HAP-1 (cell line): ENCODE measurements at places on chromosomes 1 and 21.
A peak's percentile ranks its signal among the peaks of the same experiment; 100 is the strongest.

GRCh38 chr1:101376121-101377083 is 139.6 kb downstream of the S1PR1 start:
- no peak for DNase-seq

GRCh38 chr21:39504230-39504629 is 52.5 kb downstream of the SH3BGR start:
- no peak for DNase-seq

DNA sequence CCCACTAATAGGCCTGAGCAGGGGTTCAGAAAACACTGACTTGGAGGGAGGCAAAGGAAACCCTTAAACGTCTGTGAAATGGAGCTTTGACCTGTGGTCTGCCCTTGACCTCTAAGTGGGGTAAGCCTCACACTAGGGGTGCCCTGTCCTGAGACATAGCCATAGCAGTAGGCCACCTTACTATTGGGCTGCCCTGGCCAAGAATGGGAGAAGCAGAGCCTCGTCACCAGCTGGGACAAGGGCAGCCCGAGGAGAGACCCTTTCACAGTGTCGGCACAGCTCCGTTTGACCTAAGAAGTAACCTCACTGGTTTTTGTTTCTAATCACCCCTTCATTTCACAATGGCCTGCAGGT is 26.4 kb upstream of the IFNAR2 start:
- DNase-seq, result no peak

GRCh38 chr1:51833700-51834099 is 44.8 kb downstream of the NRDC start:
- DNase-seq, result no peak

DNA sequence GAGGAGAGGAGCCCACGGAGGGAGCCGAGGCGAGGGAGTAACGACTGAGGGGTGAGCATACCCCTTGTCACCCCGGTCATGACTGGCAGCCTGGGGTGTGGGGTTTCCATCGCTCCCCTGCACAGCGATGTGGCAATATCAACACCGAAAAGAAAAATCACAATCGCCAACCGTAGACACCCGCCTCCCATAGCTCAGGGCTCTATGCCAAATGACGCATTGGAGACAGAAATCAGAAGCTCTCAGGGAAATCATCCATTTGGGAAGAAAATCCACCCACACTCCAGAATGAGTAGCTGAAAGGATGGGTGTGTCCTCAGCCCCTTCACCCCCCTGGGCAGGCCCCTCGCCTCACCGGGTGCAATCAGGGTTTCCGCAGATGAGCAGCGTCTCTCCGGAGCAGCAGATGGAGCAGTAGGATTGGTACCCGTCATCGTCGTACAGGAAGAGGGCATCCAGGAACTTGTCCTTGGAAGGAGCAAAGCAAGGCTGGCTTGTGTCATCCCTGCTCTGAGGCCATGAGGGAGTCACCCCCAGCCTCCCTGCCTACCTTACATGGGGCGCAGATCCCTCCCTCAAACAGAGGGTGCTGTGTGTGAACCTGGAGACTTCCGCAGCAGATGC is 2.5 kb downstream of the DNMT3L start:
- DNase-seq, result no peak

DNA sequence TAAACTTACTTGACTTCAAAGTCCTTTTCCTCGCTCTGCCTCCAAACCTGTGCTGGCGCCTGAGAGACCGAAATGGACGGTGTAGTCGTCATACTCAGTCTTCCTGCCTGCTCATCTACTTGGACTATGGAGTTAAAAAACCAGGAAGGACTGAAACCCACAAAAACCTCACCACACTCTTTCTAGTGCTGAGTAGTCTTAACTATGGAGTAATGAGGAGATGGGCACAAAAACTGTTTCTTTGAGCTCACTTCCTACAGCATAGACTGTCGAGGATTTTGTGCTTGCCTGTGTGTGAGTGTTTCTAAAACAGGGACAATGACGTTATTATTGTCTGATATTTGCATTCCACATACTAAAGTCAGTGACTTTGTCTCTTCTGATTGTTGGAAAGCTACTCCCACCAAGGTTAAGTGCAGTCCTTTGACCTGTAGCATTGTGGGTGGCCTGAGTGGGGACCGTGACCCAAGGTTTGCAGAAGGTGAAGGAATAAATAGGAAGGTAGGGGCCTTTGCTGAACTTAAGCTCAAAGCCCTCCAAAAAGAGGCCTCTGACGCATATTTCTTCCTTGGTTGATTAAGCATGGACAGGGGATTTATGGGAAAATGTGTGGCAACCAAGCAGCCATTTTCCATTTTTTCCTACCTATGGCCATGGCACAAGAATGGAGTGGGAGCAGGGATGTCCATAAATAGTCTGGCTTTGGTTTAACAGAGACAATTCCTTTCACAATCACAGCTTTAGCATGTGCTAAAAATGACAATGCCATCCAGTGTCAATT is 109.6 kb downstream of the ZBTB18 start:
- DNase-seq, result no peak

DNA sequence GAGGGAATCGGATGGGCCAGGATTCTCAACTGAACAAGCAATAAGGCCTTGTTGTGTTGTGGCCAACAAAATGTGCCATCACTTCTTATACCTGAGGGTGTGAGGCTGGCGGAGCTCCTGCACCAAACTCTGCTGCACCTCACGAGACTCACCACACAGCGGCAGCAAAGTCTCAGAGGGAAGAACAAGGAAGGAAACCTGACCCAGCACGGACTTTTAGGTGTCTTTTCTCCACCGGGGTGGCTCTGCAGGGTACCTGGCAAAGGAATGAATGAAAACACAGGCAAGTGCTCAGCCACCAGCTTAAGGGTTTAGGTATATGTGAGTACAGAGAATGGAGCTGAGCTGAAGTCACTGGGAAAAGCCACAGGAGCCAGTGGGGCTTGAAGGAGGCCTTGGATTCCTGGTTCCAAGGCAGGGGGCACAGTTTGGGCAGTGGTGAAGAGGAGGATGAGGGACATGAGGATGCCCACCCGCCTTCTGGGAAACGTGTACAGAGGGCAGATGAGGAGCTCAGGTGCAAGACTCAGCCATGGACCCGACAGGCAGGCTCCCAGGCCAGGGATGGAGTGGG is 31.1 kb upstream of the HSD3B1 start:
- DNase-seq, result peak; percentile 79

GRCh38 chr1:221741703-221742554 is at the start of gene DUSP10:
Gene DUSP10 (minus strand): TSS chr1:221742089. CDS start chr1:221739744, 2,345 bp downstream.
- DNase-seq, result peak; percentile 97

- DNase-seq, result no peak
These were observed 61.4 kb downstream of the TMEM200B start for GRCh38 chr1:29062157-29062942.

GRCh38 chr1:15700508-15700907 is 16.4 kb downstream of the PLEKHM2 start:
- no peak for DNase-seq

DNA sequence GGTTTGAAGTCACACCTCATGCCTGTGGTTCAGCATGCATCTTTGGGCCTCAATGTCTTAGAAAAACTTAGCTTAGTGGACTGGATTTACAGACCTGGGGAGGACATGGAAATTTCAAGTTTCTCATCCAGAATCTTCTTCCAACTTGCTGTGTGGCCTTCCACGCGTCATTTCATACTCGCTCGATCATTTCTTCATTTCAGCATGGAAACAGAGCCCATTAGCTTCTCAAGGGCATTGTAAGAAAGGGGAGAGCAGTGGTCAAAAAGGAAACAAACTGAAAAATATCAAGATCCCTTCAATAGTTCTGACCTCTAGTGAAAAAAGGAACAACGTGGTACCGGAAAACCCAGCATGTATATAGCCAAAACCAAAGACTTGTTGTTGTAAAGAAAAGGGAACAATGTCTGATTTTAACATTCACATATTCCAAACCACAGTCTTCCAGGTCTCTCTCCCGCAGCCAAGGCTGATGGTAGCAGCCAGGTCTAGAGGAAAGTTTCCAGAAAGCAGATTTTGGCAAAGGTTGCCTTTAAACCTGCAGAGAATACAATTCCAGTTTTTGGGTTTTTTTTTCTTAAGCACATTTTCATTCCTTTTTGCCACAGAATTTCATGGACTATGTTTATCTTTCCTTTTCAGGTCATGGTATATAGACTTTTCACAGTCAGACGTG is 97.0 kb upstream of the CDC42BPA start:
- DNase-seq, result no peak

DNA sequence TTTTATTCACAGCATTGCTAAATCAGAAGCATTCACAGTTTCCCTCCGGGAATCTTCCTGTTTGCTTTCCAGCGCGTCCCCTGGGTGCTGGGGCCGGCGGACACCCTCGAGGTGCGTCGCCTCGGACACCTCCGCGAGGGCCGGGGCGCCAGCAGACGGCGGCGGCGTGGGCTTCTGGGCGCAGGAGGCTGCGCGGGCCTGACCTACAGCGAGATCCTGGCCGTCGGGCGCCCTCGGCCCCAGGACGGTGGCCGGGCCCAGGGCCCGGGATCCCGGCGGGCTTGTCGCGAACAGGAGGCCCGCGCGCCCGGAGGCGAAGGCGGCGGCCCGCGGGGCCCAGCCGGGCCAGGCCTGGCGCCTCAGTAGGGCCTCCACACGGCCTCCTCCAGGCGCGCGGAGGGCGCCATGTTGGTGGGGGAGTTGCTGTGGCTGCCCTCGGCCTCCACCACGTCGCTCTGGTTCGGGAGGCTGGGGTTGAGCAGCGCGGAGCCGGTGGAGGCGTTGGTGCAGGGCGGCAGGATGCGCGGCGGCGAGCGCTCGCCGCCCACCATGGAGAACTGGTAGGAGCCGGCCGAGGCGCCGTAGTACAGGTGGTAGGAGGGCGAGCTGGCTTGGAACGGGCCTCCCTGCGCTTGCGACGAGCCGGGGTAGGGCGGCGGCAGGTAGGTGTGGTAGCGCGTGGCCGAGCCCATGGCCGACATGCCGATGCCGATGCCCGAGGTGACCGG is 123.1 kb downstream of the CLIC6 start:
- DNase-seq, result no peak

- DNase-seq, result no peak
These were observed 26.5 kb downstream of the CD34 start for GRCh38 chr1:207884266-207885029.

DNA sequence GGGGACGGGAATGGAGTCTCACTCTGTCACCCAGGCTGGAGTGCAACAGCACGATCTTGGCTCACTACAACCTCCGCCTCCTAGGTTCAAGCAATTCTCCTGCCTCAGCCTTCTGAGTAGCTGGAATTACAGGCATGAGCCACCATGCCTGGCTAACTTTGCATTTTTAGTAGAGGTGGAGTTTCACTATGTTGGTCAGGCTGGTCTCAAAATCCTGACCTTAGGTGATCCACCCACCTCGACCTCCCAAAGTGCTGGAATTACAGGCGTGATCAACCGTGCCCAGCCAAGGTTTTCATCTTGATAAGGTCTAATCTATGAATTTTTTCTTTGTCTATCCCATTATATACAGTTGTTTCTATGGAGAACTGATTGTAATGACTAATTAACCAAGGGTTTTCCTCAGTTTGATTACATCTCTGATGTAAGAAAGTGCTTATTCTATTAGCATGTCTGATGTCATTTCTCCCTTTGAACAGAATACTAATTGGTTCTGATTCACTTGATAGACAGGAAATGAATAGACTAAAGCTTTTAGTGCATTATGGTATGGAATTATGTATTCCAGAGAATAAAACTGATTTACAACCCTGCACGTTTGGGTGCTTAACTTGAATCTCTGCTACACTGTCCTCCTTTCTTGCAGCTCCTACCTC is 11.9 kb downstream of the PACC1 start:
- no peak for DNase-seq

DNA sequence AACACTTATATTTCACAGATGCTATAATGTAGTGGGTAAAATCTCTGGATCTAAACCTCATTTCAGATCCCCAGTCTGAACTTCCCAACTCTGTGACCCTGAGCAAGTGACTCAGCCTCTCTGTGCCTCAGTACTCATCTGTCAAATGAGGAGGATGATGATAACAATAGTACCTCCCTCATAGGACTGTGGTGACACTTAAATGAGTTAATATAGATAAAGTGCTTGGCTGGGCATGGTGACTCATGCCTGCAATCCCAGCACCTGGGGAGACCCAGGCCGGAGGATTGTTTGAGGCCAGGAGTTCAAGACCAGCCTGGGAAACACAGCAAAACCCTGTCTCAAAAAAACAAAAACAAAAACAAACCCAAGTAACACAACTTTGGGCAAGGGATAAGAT is 4.7 kb upstream of the ECE1 start:
- no peak for DNase-seq

- DNase-seq, result peak; percentile 77
These were observed 33.6 kb downstream of the SPAG17 start for GRCh38 chr1:118151312-118151937.

- DNase-seq, result no peak
These were observed 18.1 kb upstream of the SLC26A9 start for GRCh38 chr1:205961405-205961804.

GRCh38 chr21:44572959-44573583 is 458 bp upstream of the KRTAP10-4 start:
- no peak for DNase-seq

- no peak for DNase-seq
These were observed 14.9 kb upstream of the MED18 start for GRCh38 chr1:28313702-28314546.

- DNase-seq, result no peak
These were observed 152.4 kb downstream of the GABPA start for GRCh38 chr21:25887166-25887565.

DNA sequence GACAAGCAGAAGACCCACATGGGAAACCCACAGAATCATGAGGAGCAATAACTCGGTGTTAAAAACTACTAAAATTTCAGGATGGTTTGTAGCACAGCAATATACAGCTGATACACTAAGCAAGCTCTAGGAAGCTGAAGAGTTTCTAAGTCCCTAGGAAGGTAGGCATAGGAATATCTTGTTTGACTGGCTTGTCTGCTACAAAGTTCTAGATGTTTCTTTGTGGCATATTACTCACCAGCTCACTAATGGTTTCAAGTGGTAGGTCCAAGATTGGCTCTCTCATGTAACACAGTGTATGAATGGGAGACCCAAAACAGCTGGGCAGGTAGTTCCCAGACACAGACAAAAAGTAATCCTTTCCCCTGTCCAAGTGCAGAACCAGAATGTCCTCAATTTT is 13.3 kb upstream of the MTF1 start:
- no peak for DNase-seq

DNA sequence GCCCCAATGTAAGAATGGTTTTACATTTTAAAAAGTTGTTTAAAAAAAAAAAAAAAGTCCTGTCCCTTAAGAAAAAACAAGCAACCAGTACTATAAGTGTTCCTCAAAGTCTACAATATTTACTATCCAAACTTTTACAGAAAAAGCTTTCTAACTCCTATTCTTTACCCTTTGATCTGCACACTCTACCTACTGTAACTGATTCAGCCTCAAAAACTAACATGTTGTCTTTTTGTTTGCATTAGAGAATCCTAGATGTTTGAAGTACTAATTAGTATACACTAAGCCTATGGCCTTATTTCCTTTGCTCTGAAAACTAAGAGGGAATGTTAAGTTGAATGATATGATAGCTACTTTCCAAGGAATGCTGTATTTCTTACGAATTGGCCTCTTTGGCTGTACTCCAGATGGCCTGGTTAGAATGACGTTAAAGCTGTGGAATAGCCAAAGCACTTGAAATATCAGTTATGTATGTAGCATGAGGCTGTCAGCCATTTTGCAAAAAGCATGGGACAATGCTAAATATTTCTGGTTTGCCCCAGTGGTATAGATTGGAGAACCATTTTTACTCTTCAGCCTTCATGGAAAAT is 234.8 kb downstream of the GPR52 start:
- DNase-seq, result no peak

- DNase-seq, result peak; percentile 75
These were observed 251.1 kb upstream of the ADGRL2 start for GRCh38 chr1:81549588-81550127.
